ENCODE measurements at places on chromosomes 5 and 9.
A peak's percentile ranks its signal among the peaks of the same experiment; 100 is the strongest.

GRCh38 chr5:76245590-76245989, 157.5 kb upstream of the IQGAP2 start:
- no peak for DNase-seq

- DNase-seq: no peak
Measured at GRCh38 chr5:35516271-35516670, 101.4 kb upstream of the SPEF2 start.

GRCh38 chr5:165525271-165525670, 2019.9 kb downstream of the MAT2B start:
- DNase-seq: no peak

GRCh38 chr5:36932056-36932455, 55.5 kb downstream of the NIPBL start:
- DNase-seq: no peak

DNA sequence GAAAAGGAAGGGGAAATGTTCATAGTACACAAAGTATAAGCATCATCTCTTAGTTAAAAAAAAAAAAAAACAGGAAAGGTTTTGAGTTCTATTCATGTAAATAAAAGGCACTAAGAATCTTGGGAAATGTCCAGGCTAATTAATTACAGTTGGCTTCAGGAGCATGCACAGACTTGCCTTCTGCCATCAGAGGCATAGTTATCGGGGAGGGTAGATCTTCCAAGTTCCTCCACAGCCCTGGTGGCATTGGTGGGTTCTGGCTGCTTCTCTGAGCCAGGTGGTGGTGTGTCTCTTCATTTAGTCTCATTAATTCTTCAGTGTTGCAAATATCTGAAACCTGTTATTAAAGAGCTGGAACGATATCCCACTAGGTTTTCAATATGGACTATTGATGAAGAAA, 85.2 kb downstream of the TMEM252 start:
- no peak for DNase-seq

DNA sequence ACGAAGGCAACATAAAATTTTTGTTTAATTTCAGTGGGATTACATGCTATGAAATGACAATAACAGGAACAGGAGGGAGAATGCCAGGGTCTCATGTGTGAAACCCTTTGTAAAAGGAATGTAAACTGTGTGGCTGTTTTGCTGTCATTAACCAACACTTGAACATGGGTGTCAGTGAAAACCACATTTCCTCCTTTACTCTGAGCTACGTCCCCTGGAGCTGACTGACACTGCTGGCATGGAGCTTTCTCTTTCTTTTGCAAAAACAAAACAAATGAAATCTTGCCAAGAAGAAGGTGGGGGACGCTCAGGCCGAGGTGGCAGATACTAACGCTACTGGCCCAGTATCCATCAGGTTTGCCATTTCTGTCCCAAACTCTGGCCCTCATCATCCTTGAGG, 121.4 kb downstream of the DMRT2 start:
- no peak for DNase-seq

DNA sequence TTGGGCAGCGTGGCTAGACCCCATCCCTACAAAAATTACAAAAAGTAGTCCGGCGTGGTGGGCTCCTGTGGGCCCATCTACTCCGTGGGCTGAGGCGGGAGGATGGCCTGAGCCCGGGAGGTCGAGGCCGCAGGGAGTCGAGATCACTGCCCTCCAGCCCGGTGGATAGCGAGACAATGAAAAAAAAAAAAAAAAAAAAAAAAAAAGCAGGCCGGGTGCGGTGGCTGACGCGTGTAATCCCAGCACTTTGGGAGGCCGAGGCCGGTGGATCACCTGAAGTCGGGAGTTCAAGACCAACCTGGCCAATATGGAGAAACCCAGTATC, 110.5 kb upstream of the LPCAT1 start:
- DNase-seq: no peak

DNA sequence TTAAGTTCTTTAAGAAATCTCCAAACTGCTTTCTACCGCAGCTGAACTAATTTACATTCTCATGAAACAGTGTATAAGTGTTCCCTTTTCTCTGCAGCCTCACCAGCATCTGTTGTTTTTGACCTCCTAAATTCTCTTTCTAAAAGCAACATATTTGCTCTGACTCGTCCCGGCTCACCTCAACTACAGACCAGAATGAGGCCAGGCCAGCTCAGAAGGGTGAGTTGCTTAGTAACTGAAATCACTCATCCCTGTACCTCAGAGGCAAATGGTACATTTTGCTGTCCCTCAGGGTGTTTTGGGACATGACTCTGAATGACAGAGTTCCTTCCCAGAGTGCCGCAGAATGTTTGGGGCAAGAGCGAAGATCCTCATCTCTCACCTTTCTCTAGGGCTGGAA, 127.5 kb downstream of the FRMD3 start:
- DNase-seq: no peak

- no peak for DNase-seq
Measured at GRCh38 chr9:84229191-84229590, 111.4 kb downstream of the SLC28A3 start.

GRCh38 chr5:73382401-73382740, 66.2 kb downstream of the FOXD1 start:
- no peak for DNase-seq

- no peak for DNase-seq
Measured at GRCh38 chr9:25935188-25935587, 256.9 kb upstream of the TUSC1 start.

- DNase-seq: no peak
Measured at GRCh38 chr5:127934791-127935256, 148.7 kb upstream of the SLC12A2 start.

DNA sequence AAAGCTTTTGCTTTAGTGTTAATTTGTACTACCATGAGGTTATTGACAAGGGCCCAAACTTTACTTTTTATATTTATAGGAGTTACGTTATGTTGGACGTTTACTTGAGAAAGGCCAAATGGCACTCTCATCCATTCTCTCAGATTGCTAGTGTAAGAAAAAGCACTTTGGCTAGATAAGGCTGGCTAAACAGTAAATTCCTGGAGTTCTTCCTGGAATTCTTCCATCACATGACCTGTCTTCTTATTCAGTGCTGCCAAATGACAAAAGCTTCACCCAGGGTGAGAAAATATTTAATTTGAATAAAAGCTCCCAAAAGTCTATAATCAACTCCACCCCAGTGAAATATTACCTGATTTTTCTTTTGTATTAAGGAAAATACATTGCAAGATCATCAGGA, 1568.9 kb upstream of the ACO1 start:
- no peak for DNase-seq

DNA sequence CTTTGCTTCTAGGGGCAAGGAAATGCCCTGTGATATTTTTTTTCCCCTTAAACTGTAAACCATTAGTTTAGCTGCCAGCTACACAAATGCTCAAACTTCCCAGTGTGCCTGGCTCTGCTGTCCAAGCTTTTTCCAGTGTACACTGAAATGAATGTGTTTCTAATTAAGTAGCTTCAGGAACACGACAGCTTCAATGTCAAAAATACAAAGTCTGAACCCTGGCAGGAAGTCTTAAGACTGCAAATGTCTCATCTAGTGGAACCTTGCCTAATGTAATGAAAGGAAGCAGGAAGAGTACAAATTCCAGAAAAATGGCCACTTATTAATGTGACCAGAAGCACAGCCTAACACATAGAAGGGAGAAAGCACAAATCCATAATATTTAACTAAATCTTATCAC, 255.2 kb downstream of the CRB2 start:
- no peak for DNase-seq

DNA sequence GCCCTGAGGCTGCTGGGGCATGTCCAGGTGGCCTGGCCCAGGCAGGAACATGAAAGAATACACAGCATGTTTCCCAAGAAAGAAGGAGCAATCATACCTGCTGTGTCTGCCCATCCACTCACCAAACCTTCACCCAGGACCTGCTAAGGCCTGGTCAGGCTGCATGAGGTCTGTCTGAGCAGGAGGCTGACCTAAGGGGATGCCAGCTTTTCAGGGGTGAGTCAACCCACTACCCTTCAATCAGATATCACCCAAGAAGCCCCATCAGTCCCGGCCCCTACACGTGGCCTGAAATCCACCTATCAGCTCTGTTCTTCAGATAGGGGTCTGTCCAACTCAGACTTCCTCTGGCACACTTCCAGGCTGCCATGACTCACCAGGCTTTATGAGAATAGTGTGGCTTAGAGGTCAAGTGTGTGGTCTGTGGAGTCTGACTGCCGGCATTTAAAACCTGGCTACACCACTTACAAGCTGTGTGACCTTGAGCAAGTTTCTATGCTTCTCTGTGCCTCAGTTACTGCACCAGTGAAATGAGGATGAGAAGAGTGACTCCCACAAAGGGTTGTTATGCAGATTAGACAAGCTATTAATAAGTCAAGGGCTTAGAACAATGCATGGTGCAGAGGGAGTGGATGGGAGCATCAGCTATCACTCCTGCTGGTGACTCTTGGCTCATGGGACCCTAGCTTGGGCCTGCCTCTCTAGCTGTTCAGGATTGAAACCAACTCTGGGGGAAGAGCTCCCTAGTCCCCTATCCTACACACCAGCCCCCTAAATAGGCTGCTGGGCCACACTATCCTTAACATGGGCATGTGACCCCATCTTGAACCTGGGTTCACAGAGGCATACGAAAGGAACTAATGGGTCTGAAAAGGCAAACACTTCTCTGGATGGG, 130.3 kb downstream of the PAX5 start:
- DNase-seq: peak; percentile 45

DNA sequence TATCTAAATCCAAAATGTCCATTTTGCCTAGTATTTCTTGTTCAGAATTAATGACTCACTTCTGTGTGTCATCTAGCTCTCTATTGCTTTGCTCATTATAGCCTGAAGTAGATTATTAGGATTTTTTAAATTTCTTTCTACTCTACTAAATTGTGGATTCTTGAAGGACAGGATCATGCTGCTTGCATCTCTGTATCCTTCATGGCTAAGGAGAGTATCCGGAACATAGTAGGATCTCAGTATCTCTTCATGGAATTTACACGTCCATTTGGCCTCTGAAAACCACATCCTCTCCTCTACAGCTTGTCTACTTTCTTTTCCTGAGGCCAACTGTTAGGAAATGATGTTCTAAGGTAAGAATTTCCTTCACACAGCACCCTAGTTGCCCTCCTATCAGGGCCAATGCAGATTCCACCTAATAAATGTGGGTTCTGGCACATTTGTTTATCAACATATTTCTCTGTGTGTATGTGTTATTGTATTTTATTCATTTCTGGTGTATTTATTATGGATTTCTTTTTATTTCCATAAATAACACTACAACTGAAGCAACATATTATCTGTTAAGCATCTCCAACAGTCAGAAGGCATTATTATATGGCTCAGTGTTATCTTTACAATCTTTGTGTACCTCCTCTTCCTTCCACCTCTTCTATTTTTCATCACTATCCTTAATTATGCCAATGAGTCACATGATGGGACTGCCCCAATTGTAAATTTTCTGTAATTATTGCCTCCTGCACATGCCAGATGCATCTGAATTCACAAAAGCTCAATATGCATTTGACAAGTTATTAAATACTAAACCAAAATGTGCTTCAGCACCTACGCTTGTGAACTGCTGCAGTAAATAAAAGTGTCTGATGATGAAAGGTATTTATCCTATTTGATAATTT, 557.8 kb upstream of the TLE4 start:
- no peak for DNase-seq

- no peak for DNase-seq
Measured at GRCh38 chr5:177354256-177354655, 2.8 kb upstream of the LMAN2 start.

DNA sequence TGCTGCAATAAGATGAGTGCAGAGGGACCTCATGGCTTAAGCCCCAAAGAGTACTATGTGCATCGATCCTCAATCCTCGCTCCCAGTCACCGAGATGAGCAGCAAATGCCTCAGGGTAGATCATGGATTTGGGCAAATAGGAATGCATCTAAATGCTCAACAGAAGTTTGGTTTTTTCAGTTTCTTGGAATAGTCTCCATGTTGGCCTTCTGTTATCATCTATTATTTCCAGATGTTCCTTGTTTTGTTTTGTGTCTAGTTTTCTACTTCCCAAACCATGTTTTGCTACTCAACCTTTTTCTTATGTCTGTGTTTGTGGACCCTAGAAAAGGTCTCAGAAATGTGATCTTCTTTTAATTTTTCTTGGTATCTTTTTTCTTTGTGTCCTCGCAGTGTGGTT, 43.5 kb upstream of the RASGRF2 start:
- no peak for DNase-seq

DNA sequence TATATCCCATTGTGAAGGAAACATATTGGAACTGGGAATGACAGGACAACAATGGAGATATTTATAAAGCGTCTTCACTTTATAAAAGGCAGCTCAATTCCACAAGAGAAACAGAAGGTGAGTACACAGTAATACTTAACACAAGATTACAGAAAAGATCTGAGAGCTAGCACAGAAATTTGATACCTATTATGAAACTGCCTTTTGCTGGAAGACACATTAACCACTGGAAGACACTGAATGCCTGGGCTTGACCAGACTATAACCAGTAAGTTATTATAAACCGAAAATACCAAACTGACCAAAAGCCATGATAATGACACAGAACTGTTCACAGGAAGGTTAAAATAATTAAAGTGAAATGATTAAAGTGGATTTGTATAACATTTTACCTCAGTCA, 195.4 kb downstream of the NR2F1-AS1 start:
- DNase-seq: no peak

GRCh38 chr9:70805949-70806348, 315.5 kb downstream of the TRPM3 start:
- no peak for DNase-seq

- no peak for DNase-seq
Measured at GRCh38 chr9:78209127-78209526, 26.7 kb upstream of the CEP78 start.

DNA sequence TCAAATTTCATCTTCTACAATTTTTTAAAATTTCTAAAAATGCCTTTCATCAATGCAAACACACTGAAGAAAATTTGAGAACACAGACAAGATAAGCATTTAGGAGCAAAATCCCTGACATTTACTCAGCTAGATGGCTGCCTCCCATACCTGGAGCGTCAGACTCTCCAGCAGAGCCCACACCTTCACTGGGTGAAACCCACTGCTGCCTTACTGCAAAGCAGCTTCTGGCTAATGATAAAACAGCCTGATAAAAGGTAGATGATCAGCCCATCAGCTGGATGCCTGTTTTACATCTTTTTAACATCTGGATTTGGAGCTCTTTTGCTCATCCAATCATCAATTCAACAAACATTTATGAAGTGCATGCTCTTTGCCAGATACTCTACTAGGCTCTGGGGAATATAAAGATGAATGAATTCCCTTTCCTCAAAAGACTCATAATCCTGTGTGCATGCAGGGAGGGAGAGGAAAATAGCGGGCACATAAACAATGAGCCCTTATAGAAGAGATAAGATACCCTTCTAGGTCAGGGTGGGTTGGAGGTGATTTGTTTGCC, 271.2 kb downstream of the SAXO1 start:
- no peak for DNase-seq

GRCh38 chr9:87766697-87767096, 40.8 kb downstream of the CTSL start:
- no peak for DNase-seq
